PC-9 (cell line): ENCODE measurements at places on chromosomes 11 and 22.

DNA sequence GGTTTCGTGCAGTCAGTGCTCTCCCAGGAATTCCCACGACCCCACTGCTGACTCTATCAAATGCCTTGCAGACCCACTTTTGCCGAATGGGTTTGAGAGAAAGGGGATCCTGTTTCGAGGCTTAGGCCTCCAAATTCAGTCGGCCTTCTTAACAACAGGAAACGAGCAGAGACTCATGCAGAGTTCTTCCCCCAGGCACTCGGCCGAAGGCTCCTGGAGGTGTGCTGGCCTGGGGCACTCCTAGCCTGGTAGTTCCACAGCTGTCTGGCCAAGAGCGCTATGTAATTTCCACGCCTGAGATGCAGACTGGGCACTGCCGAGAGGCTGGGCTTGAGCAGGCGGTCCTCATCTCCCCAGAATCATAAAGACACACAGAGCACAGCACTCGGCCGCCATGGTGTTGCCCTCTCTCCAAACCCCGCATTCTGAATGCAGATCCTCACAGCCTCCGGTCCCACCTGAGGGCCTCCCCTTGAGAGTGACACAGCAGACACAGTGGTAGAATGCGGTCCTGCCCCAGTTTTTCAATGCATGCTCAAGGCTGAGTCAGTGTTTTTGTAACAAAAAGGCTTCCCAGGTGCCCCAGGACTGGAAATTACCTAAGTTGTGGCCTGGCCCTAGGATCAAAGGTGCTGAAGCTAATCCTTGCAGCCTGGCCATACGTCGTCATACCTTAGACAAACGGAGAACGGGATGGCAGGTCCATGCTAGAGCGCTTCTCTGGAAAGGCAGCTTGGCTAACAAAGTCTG, 30.2 kb upstream of the BID start:
- no peak for DNase-seq
- H3K4me1 ChIP-seq = no peaks in the 10 kb centered on the region
- H3K27ac ChIP-seq = no peak overlapping the region
- no peaks in the 10 kb centered on the region for H3K27me3 ChIP-seq

DNA sequence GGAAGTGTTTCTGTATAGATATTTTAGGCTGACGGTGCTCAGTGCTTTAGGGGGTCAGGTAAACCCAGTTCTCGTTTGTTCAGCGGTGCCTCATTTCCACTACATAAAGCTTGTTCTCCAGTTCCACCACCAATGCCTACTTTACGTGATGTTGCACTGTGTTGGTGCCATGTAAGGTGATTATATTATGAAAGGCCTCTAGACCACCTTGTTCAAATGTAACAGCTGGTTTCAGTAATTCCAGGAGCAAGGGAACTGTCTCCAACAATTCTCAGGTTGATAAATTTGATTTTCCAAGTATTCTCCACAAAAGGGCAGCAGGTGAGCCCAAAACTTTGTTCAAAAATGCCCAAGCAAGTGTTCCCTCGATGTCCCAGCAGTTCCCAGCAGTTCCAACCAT, 83.7 kb upstream of the SEPTIN5 start:
- no peak for DNase-seq
- H3K4me3 ChIP-seq = no peak overlapping the region
- H3K36me3 ChIP-seq = no peaks in the 10 kb centered on the region
- no peak overlapping the region for H3K27ac ChIP-seq
- no peaks in the 10 kb centered on the region for H3K27me3 ChIP-seq
- H3K4me1 ChIP-seq = no peaks in the 10 kb centered on the region

GRCh38 chr11:75174781-75175370, 24.0 kb downstream of the SLCO2B1 start:
- H3K4me3 ChIP-seq = no peak overlapping the region
- no peak overlapping the region for H3K27ac ChIP-seq
- no peaks in the 10 kb centered on the region for H3K36me3 ChIP-seq
- no peaks in the 10 kb centered on the region for H3K4me1 ChIP-seq

- H3K27ac ChIP-seq = no peak overlapping the region
- no peaks in the 10 kb centered on the region for H3K36me3 ChIP-seq
- H3K27me3 ChIP-seq = no peaks in the 10 kb centered on the region
- H3K4me3 ChIP-seq = no peak overlapping the region
Observed at GRCh38 chr11:124179310-124179709, 3.8 kb upstream of the OR10D3 start.

DNA sequence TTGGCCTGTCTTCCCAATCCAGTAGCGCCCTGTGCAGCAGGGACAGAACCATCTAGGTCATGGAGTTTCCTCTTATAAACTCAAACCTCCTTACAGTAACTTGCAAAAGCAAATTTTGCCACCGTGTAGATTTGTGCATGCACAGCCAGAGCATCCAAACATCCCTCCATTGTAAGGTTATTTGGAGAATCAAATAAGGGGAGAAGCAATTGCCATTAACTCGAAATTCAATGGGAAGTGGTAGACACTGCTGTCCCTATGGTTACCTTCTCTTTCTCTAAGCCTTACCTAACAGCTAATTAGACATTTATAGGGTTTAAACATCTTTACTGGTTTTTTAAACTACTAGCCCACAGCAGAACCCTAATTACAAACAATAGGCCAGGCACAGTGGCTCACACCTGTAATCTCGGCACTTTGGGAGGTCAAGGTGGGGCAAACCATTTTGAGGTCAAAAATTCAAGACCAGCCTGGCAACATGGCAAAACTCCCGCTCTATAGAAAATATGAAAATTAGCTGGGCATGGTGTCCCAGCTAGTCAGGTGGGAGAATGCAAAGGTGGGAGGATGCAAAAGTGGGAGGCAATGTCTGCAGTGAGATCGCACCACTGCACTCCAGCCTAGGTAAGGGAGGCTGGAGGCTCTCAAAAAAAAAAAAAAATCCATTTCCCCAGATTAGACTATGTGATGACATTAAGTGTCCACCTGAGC, 6.6 kb downstream of the HSPA8 start:
- peaks cover 45% of the 10 kb centered on the region for H3K36me3 ChIP-seq
- H3K27me3 ChIP-seq = no peaks in the 10 kb centered on the region
- peaks cover 27% of the 10 kb centered on the region for H3K4me1 ChIP-seq
- peak overlapping the region; percentile 36; the same call in 1 of the 2 replicates for H3K27ac ChIP-seq
- DNase-seq = no peak

DNA sequence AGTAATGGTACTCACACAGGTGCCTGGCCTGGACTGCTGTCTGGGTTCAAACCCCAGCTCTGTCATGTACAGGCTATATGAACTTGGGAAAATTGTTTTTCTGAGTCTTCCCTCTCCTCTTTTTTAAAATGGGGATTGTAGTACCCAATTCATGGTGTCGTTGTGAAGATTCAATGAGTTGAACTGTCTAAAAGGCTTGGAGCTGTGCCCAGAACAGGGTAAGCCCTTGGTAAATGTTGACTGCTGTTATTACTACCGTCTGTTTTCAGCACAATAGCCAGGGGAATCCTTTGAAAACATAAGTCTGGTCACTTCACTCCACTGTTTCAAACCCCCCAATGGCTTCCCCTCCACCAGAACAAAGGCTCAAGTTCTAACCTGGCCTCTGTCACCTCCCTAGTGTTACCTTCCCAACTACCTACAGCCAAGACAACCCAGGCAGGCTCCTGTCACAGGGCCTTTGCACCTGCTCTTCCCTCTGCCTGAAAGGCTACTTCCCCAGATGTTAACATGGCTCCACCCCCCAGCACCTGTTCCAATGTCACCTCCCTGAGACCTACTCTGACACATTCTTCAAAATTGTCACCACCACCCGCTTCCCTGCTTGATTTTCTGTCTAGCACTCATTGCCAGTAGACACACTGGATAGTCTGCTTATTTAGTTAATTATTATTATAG, 152.8 kb downstream of the CHST1 start:
- H3K4me1 ChIP-seq = no peaks in the 10 kb centered on the region
- DNase-seq = no peak
- no peak overlapping the region for H3K27ac ChIP-seq
- no peaks in the 10 kb centered on the region for H3K36me3 ChIP-seq
- no peak overlapping the region for H3K4me3 ChIP-seq

GRCh38 chr22:29071261-29072045, 1.4 kb upstream of the KREMEN1 start:
- H3K36me3 ChIP-seq = no peaks in the 10 kb centered on the region
- DNase-seq = no peak
- no peaks in the 10 kb centered on the region for H3K27me3 ChIP-seq
- H3K4me1 ChIP-seq = 0 out of 2 replicates have a peak, but pooled peaks cover 5% of the 10 kb centered on the region
- H3K27ac ChIP-seq = no peak overlapping the region
- H3K4me3 ChIP-seq = no peak overlapping the region

GRCh38 chr22:41381329-41382097, at the start of gene TEF:
Gene TEF (plus strand): TSS chr22:41381942. CDS start chr22:41382045, 103 bp downstream.
- H3K36me3 ChIP-seq = no peaks in the 10 kb centered on the region
- peak within 1 kb of the TSS; percentile 96 for H3K27ac ChIP-seq
- no peaks in the 10 kb centered on the region for H3K27me3 ChIP-seq
- DNase-seq = peak; percentile 94
- peak within 1 kb of the TSS; percentile 85 for H3K4me3 ChIP-seq

GRCh38 chr11:15258433-15259165, 143.9 kb downstream of the INSC start:
- H3K4me1 ChIP-seq = no peaks in the 10 kb centered on the region
- no peaks in the 10 kb centered on the region for H3K27me3 ChIP-seq

DNA sequence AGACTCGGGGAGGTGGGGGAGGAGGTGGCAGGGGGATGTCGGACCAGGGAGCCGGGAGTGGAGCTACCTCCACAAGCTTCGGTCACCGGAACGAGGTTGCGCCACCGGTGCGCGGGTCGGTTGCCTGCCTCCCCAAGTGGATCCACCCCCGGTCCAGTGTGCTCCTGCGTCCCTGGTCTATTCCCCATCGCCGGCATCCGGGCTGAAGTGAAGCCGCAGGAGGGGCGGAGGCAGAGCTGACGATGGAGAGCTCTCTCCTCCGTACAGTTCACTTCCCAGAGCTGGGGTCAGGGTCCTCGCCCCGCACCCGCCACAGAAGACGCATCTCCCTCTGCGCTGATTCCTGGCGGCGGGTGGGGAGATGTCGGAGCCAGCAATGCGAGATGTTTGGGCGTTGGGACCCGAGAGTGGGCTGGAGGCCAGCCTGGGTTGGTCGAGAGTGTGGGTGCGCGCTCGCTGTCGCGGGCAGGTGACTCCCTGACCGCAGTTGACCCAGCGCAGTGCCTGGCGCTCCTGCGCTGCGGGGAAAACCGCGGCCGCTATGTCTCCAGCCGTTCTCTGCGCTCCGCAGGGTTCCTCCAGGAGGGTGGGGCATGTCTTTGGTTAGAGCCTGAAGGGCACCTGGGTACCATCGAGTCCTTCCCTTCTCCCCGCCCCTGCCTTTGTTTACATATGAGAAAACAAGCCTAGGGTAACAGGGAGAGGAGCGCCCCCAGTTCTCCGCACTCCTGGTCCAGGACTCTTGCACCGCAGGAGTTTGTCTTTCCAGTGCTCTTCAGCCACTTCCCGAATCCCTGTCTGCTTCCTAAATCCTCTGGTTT, 1.7 kb downstream of the C11orf96 start:
- no peak for DNase-seq
- H3K27ac ChIP-seq = no peak overlapping the region
- peaks cover 6% of the 10 kb centered on the region; the same call in 1 of the 2 replicates for H3K4me1 ChIP-seq
- no peaks in the 10 kb centered on the region for H3K36me3 ChIP-seq
